ENCODE measurements at places on chromosomes 4 and X.

DNA sequence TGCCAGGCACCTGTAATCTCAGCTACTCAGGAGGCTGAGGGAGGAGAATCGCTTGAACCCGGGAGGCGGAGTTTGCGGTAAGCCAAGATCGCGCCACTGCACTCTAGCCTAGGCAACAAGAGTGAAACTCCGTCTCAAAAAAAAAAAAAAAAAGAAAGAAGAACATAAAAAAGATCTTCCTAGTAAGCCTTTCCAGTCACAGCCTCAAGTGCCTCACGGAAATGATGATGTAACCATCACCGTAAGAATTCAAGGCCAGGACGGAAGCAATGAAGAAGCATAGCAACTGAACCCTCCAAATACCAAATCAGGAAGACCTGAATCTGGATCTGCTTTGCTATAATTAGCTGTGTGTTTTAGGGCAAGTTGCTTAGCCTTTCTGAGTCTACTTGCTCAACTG lies 28.8 kb downstream of the RBM47 start:
- no peak for DNase-seq

DNA sequence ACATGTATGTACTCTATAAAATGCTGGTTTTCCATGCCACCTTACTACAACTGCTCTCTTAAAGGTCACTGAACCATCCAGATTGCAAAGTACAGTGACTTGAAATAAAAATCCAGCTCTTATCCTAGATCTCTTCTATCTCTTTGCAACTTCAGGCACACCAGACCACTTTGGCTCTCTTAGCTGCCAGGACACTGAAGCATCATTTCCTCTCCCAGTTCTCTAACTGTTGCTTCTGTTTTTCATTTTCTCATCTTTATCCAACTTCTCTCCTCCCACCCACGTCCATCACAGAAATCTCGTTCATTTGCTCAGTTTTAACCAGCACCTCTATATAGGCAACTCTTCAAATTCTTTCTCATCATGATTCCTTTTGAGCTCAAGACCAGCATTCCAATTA lies 74.3 kb downstream of the METTL14 start:
- DNase-seq: no peak

DNA sequence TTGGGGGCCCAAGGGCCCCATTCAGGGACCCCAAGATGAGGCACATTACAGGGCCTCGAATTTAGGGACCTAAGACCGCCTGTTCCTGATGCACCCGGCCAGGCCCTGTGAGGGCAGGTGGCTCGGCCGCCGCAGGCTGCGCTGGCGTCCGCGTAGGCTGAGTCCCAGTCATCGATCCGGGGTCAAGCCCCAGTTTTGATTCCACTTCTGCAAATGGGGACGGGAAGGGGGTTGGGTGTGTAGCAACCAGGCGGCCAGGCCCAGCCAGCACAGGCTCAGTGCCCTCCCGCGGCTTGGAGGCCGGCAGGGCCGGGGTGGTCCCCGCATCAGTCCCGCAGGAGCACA lies 327 bp downstream of the PNPLA4 start:
- no peak for DNase-seq

DNA sequence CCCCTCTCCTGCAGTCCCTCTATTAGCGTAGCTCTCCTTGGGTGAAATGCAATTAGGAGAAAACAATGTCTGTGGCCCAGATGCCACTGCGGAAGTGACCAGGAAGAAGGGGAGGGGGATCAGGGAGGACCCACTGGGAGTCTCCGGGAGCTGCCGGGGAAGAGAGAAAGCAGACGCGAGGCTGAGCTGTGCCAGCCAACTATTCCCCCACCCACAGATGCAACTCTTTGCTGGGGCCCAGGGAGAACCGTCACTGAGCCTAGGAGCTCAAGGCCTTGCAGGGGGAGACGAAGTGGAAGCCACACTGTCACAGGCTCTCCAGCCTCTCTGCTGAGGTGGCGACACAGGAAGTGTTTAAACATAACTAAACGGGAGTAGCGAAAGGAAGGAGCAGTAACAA lies 149.2 kb downstream of the BCOR start:
- DNase-seq: no peak

DNA sequence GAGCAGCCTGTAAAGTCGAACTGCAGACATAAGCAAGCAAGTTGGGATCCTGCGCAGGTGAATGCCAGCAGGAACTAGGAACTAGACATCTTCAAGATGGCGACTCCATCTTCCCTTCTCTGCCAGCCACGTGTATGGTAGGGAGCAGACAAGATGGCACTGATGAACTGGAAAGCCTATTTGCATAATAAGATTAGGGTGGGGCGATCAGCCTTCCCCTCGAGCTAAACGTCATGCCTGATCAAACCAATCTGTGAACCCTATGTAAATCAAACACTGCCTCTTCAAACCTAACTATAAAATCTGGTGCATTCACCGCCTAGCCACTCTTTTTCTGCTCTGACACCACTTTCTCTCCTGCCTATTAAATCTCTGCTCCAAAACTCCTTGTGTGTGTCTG lies 28.1 kb upstream of the LGI2 start:
- DNase-seq: no peak

DNA sequence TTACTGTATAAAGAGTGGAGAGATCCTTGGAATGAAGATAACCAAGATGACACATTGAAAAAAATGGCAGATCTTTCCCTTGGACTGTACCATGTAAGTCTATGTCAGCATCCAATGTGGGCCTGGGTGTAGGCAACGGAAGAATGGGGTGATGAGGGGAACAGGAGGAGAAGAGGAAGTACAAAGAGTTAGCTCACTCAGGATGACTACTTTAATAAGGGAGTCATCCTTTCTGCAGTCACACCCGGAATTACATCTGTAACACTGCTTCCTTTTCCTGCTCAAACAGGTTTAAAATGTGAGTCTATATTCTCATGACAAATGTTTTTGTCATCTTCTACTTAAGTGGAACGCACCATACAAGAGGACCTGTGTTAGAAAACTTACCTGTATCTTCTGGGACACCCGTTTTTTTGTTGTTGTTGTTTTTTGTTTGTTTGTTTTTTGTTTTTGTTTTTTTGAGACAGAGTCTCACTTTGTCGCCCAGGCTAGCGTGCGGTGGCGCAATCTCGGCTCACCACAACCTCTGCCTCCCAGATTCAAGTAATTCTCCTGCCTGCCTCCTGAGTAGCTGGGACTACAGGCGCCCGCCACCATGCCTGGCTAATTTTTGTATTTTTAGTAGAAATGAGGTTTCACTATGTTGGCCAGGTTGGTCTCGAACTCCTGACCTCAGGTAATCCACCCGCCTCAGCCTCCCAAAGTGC lies 18.0 kb downstream of the HPSE start:
- no peak for DNase-seq

GRCh38 chrX:63664741-63665140 lies 120.3 kb downstream of the ARHGEF9 start:
- DNase-seq: no peak

GRCh38 chr4:95742179-95742578 lies 97.7 kb upstream of the PDHA2 start:
- DNase-seq: no peak

DNA sequence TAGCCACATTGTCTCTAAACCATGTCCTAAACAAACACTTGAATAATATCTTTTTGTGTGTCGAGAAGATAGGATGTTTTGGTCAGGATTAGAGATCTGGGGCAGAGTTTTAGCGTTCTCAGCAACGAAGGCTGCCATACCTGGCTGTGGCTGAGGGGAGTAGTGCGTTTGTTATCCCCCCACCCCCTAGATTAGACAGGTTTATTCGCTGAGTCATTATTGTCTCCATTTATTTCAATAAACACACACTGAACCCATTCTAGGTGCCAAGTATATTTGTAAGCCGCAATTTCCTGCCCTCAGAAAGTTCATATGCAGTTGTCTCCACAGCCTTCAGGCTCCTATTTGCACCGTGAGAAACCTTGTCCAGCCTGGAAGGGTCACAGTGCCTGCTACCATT lies 1684.8 kb upstream of the TENM3 start:
- DNase-seq: no peak

- DNase-seq: no peak
Measured at GRCh38 chrX:18174971-18175370, 45.7 kb downstream of the BEND2 start.

DNA sequence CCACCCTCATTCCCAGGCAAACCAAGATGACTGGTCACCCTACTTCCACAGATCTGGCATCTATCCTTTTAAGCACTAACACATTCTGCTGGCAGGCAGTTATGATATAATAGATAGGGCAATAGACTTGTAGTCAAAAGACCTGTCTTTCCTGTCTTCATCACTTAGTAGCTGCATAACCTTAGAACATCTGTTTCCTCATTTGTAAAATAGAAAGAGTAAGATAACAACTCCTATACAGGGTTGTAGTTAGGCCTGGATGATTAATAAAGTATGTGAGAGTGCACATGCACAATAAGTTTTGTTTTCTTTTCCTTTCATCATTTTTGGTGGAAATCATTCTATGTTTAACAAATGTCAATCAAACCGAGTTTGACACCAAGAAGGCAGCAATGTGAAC lies 72.1 kb downstream of the GPR82 start:
- DNase-seq: no peak

DNA sequence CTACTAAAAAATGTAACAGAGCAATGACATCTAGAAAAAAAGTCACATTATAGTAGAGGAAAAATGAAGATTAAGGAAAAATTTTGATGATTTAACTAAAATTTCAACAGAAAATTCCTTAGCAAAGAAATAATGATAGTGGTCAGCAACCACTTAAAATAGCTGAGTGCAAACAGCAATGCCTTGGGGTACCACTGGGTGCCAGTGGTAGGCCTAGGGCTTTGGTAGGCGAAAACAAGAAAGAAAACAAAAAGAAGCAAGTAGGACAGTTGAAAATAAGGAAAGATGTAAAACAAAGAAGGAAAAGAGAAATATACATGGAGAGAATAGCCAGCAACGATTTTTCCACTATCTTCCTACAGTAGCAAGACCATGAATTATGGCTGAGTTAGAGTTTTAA lies 313.5 kb upstream of the IRS4 start:
- DNase-seq: no peak

- DNase-seq: no peak
Measured at GRCh38 chrX:23727206-23727605, 15.9 kb downstream of the ACOT9 start.

DNA sequence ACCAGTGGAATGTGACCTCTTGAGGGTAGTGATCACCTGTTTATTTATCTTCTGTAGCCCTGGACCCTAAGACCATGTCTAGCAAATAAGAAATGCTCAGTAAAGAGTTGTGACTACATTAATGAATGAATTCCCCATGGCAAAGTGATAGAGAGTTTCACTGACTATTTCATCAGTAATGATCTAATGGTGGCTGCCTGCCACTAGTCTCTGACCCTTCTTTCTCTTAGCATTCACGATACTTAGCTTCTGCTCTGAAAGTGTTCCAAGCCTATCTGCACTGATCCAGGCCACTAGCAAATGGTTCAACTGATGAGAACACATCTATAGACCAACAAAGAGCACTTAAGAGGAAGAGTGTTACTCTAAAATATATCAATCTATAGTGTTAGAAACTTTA lies 50.0 kb upstream of the RASGEF1B start:
- no peak for DNase-seq

GRCh38 chr4:173218411-173219125 lies 50.0 kb downstream of the GALNT7 start:
- DNase-seq: no peak

- DNase-seq: no peak
Measured at GRCh38 chr4:150938417-150938816, 76.7 kb downstream of the LRBA start.

DNA sequence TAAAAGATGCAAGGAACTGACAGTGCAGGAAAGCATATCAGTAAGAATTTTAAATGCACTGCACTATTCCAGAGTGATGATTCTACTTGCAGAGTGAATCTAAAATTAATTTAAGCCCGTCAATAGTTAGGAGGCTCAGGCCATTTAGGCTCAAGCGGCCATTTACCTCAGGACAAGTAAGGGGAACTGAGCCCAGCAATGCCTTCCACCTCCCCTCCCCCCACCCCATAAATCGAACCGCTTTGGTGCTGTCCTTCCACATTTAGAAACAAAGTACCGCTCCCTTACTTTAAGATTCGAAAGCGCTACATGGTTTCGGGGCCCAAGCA lies 665 bp downstream of the RBM41 start:
- DNase-seq: no peak

- DNase-seq: no peak
Measured at GRCh38 chr4:156628858-156629257, 342.7 kb downstream of the PDGFC start.

GRCh38 chr4:22695917-22696316 lies 3.2 kb downstream of the GBA3 start:
- DNase-seq: no peak

DNA sequence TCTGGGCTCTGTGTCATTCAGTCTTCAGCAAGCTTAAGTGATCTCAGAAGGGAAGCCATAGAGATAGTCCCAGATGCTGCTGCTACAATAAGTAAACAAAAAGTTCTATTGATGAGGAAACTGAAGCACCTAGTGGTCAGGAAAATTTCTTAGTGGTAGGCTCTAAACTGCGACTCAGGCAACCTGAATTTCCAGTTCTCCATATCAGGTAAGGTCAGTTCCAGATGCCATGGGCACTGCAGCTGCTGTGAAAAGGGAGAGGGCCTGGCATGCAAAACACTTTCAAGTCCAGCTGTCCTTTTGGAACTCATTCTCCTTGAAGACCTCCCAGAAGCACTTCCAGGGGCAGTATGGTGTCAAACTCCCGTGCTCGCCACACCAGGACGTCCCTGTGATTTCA lies 46.2 kb downstream of the REELD1 start:
- no peak for DNase-seq

DNA sequence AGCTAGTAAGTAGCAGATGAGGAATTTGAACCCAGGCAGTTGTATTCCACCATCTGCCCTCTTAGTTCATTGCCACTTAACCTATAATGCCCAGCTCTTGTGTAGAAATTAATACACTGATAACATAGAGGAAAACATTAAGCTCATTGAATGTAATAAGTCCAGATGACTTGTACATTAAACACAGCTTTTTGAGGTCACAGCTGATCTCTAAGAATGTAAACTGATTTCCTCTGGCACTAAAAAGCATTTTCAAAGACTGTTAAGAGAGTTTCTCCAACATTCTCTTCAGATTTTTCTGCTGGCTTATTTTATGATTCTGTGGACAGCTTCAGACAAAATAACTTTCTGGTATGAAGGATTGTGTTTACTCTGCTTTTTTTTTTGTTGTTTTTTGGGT lies 42.7 kb downstream of the HPRT1 start:
- DNase-seq: no peak

- no peak for DNase-seq
Measured at GRCh38 chrX:23898412-23898959, 9.3 kb downstream of the APOO start.

DNA sequence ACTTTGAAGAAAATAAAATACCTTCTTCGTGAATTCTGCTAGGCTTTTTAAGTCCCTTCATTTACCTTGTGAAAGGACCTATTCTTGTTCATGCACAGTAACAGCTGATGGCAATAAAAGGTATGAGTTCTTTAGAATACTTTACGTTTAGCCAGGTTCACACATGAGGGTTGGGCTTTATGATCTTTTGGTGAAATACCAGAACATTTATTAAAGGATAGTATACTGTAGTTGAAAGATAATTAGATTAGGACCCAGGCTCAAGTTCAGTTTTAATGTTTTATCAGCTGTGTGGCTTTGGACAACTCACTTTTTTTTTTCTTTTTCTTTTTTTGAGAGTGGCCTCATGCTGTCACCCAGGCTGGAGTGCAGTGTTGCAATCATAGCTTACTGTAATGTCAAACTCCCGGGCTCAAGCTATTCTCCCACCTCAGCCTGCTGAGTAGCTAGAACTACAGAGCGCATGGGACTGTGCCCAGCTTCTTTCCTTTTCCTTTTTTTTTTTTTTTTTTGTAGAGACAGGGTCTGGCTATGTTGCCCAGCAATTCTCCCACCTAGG lies 28.2 kb upstream of the NEIL3 start:
- no peak for DNase-seq
